ENCODE measurements at places on chromosomes 3 and 15.
A peak's percentile ranks its signal among the peaks of the same experiment; 100 is the strongest.

- DNase-seq = no peak
Measured at GRCh38 chr3:184637705-184638104, 74.2 kb downstream of the MAGEF1 start.

DNA sequence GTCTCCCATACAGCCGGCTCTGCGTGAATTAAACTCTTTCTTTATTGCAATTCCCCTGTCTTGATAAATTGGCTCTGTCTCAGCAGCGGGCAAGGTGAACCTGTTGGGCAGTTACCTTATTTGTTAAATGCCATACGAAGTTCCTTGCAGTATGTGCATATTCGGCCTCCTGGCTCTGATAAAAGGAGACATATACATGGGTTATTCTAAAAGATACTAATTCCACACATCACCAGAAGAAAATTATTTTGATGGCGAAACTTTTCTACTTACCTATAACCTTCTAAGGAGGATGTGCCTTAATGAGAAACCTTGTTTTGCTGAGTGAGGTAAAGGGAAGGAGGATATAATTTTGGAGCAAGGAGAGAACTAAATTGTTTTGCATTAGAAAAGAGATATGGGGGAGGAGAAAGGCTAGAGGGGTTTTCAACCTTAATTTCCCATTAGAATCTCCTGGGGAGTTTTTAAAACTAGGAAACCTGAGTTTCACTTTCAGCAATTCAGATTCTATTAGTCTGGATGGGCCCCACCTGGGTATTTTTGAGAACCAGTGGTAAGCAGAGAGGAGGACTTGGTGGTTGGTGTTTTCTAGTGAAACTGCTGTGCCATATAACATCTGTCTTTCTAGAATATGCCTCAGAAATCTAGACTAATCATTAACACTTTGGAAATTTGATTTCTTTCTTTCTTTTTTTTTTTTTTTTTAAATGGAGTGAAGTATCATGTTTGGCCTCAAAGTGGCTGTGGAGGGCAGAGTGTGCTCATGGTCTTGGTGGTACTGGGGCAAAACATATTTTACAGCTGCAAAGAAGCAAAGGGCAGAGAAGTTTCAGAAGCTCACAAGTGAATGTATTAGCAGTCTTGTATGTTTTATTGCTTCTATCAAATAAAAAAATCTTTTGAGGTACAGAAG, 23.0 kb downstream of the NANOGP8 start:
- no peak for DNase-seq

DNA sequence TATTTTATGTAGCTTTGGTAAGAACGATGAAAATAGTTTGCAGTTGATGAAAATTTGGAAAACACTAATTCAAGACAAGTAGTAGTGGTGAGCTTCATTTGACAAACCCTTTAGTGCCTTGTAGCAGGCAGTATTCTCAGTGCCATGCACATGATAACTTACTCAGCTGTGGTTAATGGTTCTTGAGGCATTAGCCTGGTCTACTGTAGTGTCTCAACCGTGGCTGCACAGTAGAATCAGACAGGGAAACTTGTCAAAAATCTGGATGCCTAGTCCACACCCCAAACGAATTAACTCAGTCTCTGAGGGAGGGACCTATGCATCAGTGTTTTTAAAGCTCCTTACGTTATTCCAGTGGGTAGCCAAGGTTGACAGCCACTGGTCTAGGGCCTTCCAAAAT, 45.4 kb downstream of the PSMD6 start:
- DNase-seq = no peak

- no peak for DNase-seq
Measured at GRCh38 chr15:80183886-80184285, 31.1 kb downstream of the FAH start.

GRCh38 chr3:8563597-8563996, 62.0 kb downstream of the LMCD1 start:
- DNase-seq = no peak

DNA sequence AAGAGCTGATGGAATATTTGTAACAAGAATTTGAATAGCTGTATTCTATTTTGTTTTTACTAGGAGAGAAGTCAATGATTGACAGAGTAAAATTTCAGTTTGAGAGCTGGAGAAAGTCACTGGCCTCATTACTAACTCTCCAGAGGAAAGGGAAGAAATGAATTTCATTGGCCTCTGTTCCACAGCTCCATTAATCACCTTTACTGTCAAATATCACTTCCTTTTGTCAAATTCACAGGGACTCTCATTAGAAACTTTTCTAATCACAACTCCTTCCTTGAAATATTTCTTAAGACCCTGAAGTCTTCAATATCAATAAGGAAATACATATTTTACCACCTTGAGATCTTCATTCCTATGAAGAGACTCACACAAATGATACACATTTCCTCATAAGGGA, 379.9 kb upstream of the RASGRP1 start:
- DNase-seq = no peak

DNA sequence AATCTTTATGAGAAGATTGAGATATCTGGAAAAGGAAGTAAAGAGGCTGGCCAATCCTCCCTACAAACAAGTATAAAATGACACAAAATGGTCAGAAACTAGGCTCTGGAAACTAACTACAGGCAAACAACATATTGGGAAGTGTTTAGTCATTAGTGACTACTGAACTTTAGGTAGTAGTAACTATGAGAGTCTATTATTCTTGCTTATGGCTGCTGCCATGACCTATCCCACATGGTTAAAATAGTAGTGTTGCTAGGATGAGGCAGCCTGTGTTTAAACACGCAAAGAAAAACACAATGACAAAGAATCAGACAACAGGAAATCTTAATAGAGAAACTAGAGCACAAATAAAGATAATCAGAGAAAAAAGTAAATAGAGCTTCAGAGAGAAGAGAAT, 67.9 kb downstream of the RFX7 start:
- no peak for DNase-seq

DNA sequence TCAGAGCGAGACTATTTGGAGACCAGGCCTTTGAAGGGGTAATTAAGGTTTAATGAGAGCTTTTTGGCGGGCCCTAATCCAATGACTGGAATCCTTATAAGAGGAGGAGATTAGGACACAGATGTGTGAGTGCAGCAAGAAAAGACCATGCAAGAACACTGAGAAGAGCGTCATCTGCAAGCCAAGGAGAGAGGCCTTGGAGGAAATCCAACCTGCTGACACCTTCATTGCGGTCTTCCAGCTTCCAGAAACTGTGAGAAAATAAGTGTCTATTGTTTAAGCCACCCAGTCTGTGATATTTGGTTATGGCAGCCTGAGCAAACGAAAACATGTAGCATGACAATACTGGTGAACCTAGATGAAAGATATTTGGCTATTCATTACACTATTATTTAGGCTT, 23.0 kb upstream of the MUSTN1 start:
- DNase-seq = no peak

DNA sequence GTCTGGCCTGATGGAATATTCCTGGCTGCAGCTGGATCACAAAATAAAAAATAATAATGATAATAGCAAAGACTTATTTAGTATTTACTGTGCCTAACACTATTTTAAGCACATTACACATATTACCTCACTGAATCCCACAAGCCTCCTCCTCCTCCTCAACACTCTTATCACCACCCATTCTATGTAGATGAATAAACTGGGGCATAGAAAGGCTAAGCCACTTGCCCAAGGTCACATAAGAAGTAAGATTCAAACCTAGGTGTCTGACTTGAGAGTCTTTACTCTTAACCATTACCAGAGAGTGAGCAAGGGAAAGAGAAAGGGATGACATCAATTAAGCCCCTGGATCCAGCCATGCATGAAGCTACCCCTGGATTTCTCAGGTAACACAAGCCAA, 493.1 kb downstream of the SHQ1 start:
- no peak for DNase-seq

GRCh38 chr3:166011771-166012170, 174.5 kb upstream of the BCHE start:
- DNase-seq = no peak

- no peak for DNase-seq
Measured at GRCh38 chr3:144921710-144922109, 950.1 kb downstream of the DIPK2A start.

DNA sequence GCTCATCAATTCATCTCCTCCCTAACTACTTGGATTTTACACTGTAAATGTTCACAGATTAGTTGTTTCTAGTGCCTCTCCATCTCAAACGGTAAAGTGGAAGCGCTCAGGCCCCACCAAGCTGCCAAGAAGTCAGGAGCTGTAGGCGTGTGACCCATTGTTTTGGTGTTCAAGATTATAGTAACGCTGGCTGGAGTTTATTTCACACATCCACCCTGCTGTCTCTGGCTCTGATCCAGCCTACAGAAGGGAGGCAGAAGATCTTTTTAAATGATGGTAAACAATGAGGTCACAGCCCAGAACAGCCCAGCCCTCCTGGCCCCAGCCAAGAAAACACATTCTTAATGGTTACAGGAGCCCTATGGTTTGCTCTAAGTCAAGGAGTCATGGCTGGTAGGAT, 25.7 kb upstream of the GALNT15 start:
- DNase-seq = peak; percentile 71

- peak; percentile 28 for DNase-seq
Measured at GRCh38 chr15:33101036-33101435, 93.5 kb downstream of the FMN1 start.
